ENCODE measurements at places on chromosomes 5 and 9.

GRCh38 chr5:69224520-69224919 is 10.2 kb upstream of the CDK7 start:
- no peak for DNase-seq

DNA sequence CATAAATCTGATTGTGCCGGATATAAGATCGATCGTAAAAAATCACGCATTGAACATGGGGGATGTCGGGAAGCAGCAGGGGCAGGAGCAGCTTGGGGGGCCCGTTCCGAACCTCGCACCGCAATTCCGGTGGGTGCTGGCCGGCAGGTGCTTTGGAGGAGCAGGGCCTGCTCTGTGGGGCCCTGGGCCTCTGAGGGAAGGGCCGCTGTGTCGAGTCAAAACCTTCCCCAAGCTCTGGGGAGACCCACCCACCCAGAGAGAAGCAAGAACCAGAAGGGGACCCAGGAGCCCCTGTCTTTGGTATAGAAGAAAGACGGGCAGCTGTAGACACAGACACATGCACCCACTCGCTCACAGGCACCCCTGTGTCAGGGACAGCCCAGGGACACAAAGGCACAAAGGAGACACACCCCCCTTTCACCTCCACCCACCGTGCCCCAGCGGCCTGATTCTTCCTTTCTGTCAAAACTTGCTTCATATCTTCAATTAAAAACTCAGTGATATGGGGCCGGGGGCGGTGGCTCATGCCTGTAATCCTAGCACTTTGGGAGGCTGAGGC is 49.4 kb upstream of the ZBTB43 start:
- DNase-seq = no peak

DNA sequence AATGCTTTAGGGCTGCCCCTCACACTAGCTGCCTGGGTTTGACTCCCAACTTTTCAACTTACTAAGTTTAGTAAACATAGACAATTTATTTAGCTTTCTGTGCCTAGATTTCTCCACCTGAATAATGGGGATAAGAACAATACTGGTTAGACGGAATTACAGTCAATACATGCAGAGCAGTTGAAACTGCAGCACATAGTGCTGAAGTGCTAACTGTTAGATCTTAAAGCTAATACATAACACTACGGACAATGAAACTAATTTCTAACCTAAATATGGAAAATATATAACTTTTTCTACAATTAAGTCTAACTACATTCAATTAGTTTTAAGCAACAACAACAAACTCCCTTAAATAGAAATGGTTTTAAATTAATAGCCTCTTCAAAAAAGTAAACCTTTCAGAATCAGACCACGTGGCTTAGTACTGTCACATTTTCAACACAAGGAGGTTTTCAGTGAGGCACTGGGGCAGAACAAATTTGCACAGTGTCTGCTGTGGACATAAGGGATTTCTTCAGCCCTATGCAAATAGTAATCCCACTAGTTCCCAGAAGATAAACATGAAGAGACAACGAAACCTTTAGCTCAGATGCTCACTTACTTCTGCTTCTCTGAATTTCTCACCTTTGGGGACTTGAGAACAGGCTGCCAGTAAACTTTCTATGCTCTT is 293.4 kb downstream of the EDIL3 start:
- DNase-seq = no peak

- DNase-seq = no peak
Measured at GRCh38 chr9:133256686-133257091, 18.3 kb downstream of the ABO start.

- DNase-seq = no peak
Measured at GRCh38 chr9:103427696-103428095, 432.6 kb downstream of the CYLC2 start.

- no peak for DNase-seq
Measured at GRCh38 chr9:92404042-92404836, at the start of gene OGN. Gene OGN, minus strand, starts transcription at chr9:92404578. Its CDS starts 1,171 bp downstream, at chr9:92403407.

GRCh38 chr9:134966270-134966669 is 48.6 kb upstream of the FCN1 start:
- no peak for DNase-seq

DNA sequence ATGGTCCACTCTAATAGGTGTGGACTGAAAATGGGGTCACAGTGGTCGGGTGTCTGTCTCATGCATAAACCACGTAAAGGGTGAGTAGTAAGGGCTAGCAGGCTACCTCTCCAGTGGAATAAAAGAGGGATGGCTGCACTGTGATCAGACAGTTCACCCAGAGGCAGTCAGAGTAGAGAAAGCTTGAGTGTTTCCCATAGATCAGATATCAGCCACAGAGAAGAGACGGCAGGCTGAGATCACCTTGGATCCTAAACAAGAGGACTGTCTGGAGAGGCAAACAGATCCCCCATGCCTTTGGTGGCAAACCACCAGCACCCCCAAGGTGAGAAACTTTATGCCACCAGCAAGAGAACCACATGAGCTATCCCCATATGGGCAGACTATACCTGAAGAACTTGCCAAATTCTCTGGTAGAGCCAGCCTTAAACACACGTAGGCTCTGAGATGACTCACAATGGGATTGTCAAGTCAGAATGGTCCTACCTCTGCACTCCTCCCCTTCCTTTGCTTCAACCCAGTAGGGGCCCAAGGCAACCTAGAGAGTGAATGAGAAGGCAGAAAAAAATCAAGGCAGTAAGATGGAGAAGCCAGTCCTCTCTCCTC is 205.2 kb upstream of the MAP3K1 start:
- DNase-seq = no peak

DNA sequence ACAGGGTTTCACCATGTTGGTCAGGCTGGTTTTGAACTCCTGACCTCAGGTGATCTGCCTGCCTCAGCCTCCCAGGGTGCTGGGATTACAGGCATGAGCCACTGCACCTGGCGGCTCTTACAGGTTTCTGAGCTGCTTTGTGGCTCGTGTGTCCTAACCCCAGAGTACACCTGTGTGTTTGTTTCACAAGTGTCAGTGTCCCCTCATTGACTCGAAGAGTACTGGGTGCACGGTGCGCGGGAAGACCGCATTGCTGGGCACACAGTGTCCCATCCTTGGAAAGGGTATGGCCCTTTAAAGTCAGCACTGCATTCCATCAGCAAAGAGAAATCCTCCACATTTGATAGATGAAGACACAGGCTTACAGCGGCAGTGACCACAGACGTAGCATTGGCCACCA is 23.8 kb downstream of the NDST1 start:
- no peak for DNase-seq

DNA sequence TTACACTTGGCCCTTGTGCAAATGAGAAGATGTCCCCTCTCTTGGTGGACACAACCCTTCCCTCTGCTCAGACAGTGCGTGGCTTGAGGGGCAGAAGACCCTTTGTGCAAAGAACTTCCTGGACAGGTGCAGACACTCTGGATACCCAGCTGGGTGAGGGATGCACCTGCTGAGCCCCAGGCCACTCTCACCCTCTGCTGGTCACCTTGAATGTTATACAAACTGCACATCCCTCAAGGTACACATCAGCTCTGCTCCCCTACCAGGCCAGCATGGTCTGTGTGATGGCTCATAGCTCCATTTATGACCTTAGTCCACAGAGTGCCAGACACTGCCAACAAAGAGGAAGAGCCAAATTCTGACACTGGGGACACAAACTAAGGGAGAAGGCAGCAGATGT is 3.1 kb upstream of the DIRAS2 start:
- no peak for DNase-seq

GRCh38 chr9:83544002-83544698 is 5.9 kb upstream of the FRMD3 start:
- peak; percentile 57 for DNase-seq

DNA sequence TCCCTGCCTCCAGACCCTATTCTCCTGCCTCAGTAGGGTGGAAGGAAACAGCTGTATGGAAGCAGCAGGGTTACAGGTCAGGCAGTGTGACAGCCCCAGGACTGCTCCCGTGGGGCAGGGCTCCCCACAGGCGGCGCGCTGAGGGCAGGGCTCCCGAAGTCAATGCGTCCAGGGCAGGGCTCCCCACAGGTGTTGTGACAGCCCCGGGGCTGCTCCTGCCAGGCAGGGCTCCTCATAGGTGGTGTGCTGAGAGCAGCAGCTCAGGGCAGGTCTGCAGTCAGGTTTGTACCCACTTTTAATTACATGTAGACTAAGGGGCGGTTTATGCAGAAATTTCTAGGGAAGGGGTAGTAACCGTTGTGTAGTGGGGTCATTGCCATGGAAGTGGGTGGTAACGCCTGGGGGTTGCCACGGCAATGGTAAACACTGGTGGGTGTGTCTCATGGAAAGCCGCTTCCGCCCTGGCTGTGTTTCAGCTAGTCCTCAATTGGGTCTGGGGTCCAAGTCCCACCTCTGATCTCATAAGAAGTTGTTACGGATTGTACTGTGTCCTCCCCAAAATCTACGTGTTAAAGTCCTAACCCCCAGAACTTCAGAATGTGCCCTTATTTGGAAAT is 16.7 kb upstream of the TERT start:
- DNase-seq = no peak

- DNase-seq = no peak
Measured at GRCh38 chr5:149745212-149745942, 15.3 kb downstream of the PPARGC1B start.

- no peak for DNase-seq
Measured at GRCh38 chr5:74130155-74130897, 504.3 kb downstream of the ARHGEF28 start.

DNA sequence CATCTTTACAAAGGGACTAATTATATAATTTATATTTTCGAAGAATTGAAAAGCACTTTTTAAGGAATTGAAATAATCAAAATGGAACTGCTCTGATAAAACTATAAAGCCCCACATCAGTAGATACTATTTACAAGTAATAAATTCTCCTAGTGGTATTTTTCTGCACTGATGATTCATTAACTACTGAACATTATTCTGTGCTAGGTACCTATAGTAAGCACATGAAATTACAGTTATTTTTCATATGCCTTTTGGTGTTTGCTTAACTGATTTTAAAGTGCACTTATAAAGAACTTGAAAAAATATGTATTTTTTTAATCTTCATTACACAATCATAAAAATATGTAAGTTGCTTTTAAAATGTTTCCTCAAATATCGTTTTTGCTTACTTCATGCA is 123.0 kb downstream of the MAN2A1 start:
- no peak for DNase-seq

- no peak for DNase-seq
Measured at GRCh38 chr5:7415123-7415522, 19.2 kb downstream of the ADCY2 start.

DNA sequence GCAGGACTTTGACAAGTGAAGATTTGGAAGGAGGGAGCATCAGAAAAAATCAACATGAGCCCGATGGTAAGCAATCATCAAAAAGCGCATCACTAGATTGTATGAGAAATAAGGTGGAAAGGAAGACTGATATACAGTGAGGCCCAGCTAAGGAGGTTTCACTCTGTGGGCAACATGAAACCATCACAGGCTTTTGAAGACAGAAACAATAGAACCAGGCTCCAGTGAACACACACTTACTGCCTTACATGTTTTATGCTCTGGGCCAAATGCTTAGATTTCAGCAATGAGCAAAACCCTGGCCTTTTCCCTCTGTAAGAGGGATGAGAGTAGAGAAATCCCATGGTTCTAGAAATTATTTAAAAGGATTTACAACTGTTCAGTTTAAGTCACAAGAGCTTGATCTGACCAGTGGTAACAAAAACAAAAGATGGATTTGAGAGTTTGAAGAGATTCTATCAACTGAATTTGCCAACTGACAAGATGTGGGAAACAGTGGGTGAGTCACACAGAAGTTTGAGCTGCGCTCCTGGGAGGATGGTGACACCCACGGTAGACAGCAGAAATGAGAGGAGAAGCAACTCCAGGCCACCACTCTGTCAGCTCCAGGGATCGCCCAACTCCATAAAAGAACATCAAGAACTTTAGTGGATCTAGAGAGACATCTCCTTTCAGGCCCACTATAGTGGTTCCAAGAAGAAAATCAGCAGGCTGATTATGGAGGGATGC is 261.8 kb downstream of the MCTP1 start:
- no peak for DNase-seq

- no peak for DNase-seq
Measured at GRCh38 chr5:155514105-155514563, 500.6 kb downstream of the KIF4B start.

GRCh38 chr9:91060520-91061343 is 259.1 kb downstream of the SYK start:
- DNase-seq = no peak

DNA sequence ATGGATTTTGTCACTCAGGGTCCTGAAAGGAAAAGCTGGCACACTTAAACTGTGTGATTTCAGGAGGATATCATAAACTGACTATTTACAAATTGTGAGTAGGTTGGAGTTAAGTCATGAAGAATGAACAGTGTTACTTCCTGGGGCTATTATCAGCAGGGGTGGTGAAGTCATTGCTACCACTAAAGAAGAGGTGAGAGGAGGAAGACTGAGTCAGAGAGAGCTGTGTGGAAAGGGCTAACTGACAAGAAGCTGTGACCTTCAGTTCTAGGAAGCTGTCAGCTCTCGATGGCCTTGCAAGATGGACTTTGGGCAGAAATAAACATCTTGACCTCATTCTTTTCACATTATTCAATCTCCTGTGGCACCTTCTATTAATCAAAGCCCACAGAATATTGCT is 72.3 kb upstream of the STARD4 start:
- no peak for DNase-seq

DNA sequence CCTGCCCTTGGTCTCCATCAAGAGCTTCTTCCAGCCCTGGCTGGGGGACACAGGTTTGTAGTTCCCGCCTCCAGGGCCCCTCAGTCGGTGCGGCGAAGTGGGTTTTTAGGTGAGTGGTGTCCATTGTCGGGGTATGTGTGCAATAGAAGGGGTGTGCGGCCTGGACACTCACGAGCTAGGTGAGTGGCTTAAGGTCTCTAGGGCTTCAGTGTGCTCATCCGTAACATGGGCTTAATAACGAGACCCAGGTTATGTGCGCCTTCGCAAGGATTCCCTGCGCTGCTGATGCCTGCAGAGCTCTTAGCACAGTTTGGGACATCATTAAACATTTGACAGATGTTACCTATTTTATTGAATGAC is 656 bp downstream of the CEP78 start:
- peak; percentile 19 for DNase-seq

DNA sequence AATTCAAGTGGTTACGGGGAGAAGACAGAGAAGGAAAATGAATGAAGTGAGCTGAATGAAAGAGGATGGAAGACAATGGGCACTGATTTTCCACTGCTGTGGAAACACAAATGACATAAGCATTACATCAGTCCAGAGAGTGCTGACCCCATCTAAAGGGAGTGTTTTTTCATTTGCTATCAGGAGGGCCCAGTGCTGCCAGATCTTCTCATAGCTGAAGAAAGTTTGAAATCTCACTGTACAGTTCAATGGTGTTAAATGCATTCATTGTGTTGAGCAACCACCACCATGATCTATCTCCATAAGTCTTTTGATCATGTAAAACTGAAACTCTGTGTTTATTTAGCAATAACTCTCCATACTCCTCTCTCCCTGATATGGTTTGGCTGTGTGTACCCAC is 41.5 kb upstream of the STARD4 start:
- DNase-seq = no peak

- no peak for DNase-seq
Measured at GRCh38 chr5:126754609-126755008, 22.3 kb upstream of the LMNB1 start.

DNA sequence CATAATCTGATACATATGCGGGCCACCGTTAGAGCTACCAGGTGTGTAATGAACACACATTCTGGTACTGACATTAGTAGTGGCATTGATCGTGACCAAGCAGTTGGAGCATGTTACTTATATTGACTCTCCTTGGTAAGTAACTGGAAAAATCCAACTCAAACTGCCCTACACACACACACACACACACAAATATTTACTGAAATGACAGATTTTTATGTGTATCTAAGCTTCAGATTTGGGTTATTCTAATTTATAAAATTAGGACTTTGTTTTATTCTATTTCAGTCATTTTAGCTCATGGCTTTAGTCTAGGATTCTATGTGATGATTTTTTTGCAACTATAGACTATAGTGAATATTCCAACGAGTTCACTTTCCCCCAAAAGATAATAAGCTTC is 1280.2 kb upstream of the ACO1 start:
- DNase-seq = no peak

GRCh38 chr9:101311758-101312420 is 72.9 kb downstream of the BAAT start:
- peak; percentile 36 for DNase-seq

All from HEK293T (cell line).